ENCODE measurements at places on chromosomes 13 and 19. TPM values are rescaled to one million over a fixed set of nuclear protein-coding genes. Genes with fewer than 3 reads are reported as not detected.

Gene FFAR2
- total RNA-seq = not detected

GRCh38 chr19:17469092-17469480 lies 1.2 kb upstream of the SLC27A1 start:
- DNase-seq = no peak

Gene TIMM29
- 16.4 TPM for total RNA-seq

Gene FOSB
- total RNA-seq = 2.0 TPM

DNA sequence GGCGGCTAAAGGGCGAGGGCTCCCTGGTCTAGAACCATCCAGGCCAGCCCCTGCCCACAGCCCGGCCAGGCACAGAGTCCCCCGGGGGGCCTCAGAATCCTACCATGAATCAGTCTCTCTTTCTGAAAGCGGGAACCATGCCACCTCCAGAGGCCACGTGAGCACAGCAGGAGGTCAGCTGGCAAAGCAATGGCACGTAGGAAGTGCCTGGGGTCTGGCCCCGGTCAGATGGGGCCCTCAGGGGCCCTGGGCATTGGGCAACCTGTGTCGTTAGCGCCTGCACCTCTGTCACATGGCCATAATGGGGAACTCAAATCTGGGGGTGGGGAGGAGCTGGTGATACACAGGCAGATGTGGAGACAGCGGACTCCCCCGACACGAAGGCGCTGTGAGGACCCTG lies 8.8 kb downstream of the MFSD12 start:
- DNase-seq = no peak

Gene LPAR2
- 5.1 TPM for total RNA-seq

- no peak for DNase-seq
These were observed 40.9 kb downstream of the DEDD2 start for GRCh38 chr19:42176649-42176989.

- no peak for DNase-seq
These were observed 8.6 kb downstream of the FGF22 start for GRCh38 chr19:648305-648704.

DNA sequence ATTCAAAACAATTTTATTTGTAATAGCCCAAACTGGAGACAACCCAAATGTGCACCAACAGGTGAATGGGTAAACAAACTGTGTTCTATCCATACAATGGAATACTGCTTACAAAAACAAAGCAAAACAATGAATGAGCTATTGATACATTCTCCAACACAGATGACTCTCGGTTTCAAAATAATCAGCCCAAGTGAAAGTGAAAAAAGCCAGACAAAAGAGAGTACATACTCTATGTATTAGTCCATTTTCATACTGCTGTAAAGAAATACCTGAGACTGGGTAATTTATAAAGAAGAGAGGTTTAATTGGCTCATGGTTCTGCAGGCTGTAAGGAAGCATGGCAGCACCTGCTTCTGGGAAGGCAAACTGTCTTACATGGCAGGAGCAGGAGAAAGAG lies 65.2 kb upstream of the LRCH1 start:
- DNase-seq = no peak

Gene MCEMP1
- total RNA-seq = not detected

- no peak for DNase-seq
These were observed 10.7 kb upstream of the FPR3 start for GRCh38 chr19:51784109-51784785.

GRCh38 chr19:14473978-14474578 lies 1.1 kb downstream of the PTGER1 start:
- no peak for DNase-seq

Gene ZSCAN4
- total RNA-seq = not detected

Gene FUZ
- total RNA-seq = 14.0 TPM

Gene ZNF575
- total RNA-seq = 3.0 TPM

- peak; percentile 23 for DNase-seq
These were observed 1.8 kb downstream of the MBD3 start for GRCh38 chr19:1590641-1591397.

DNA sequence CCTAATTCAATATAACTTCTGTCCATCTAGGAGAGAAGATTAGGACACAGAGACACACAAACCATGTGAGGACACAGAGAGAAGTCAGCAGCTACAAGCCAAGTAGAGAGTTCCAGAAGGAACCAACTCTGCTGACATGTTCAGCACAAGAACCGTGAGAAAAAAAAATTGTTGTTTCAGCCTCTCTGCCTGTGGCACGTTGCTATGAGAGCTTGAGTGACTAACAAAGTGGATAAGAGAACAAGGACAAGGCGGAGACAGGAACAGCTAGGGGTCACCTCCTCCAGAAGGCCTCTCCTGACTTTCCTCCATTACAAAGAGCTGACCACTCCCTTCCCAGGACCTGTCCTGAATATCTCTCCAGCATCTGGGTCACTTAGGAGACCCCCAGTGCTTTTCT lies 5.6 kb upstream of the SIGLEC12 start:
- no peak for DNase-seq

- DNase-seq = no peak
These were observed 10.2 kb downstream of the NPHS1 start for GRCh38 chr19:35841961-35842595.

Gene ZNF85
- 9.5 TPM for total RNA-seq

Gene PTBP1
- total RNA-seq = 607 TPM

GRCh38 chr13:98324105-98324504 lies 147.0 kb upstream of the RNF113B start:
- peak; percentile 12 for DNase-seq

- peak; percentile 45 for DNase-seq
These were observed 56.9 kb downstream of the NFIC start for GRCh38 chr19:3423183-3423829.

DNA sequence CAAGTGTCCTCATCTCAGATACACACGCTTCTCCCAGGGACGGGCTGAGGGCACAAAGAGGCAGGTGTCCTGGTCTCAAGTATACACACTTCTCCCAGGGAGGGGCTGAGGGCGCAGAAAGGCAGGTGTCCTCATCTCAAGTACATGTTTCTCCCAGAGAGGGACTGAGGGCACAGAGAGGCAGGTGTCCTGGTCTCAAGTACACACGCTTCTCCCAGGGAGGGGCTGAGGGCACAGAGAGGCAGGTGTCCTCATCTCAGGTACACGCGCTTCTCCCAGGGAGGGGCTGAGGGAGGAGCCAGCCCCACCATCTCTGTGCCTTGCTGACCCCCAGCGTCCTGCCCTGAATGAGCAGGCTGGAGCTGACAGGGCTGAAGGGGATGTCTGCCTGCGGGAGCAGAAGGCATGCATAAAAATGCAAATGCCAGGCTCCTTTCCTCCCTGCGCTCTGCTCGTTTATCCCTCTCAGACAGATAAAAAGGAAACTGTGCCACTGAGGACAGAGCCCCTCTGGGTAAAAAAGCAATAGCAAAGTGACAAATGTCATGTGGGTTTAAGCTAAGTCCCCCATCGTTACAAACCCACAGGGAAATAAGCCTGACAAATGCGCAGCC lies 96.1 kb upstream of the UQCRFS1 start:
- no peak for DNase-seq

- DNase-seq = no peak
These were observed 257 bp downstream of the KCTD12 start for GRCh38 chr13:76886005-76886291.

- DNase-seq = no peak
These were observed 33.6 kb downstream of the TSHZ3 start for GRCh38 chr19:31315652-31316051.

DNA sequence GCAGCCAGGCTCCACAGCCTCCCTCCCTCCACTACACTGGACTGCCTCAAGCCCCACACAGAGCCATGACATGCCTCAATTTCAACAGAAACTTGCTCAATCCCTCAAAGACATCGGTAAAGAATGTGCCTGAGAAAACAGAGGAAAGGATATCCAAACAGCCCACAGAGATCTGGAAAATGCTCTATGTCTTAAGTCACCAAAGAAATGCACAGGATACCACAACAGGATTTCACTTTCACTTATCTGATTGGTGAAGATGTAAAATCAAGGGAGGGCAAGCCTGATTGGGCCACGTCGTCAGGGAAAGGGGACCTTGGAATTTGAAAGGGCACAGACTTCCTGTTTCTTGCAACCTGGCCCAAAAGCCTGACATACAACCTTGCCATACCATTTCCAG lies 14.2 kb downstream of the CACNA1A start:
- DNase-seq = no peak

Gene LINGO3
- total RNA-seq = not detected

Gene NOVA2
- total RNA-seq = 35.2 TPM

GRCh38 chr13:100089465-100090032 lies 656 bp downstream of the PCCA start:
- DNase-seq = peak; percentile 51

Gene EPSTI1
- 3.1 TPM for total RNA-seq

DNA sequence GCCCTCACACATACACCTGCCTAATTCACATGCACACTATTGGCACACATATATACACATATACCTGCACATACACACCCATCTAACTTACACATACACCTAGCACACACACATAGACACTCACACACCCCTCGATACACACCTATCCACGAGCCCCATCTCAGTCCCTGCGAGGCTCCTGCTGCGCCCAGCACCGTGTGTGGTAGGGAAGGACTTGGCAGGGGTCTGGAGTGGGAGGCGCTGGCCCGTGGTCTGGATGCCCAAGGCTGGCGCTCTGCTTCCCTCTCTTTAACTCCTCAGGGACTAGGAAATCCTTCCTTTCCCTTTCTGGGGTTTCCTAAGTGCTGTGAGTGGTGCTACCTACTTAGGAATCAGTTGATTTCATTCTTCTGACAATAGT lies 202.7 kb downstream of the UQCRFS1 start:
- DNase-seq = no peak
